IMR-90 (cell line): ENCODE measurements at places on chromosomes 12 and 14. TPM values are rescaled to one million over a fixed set of nuclear protein-coding genes. Genes with fewer than 3 reads are reported as not detected.
A peak's percentile ranks its signal among the peaks of the same experiment; 100 is the strongest.

TMEM119 gene
- 8.4 and 9.2 TPM in 2 replicates for polyA plus RNA-seq

CAPZA3 gene
- not detected in 2 replicates for polyA plus RNA-seq

OVCH1 gene
- polyA plus RNA-seq, result 0.05 TPM in 1 of 2 replicates, not detected in the other

DNA sequence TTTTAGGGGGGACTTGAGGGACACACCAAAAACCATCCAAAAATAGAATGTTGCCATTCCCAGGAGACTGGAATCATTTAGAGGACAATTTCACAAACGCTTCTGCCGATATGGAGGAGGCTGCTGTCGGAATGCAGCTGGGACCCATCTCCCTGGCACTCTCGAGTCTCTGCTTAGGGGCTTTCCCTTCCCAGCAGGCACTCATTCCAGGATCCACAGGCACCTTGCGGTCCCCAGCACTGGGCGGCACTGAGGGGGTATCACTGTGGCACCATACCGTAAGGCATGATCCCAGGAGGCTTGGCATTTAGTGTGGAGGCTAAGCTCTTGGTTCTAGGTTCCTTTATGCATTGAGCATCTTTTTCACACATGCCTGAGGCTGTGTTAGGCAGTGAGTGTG, 36.6 kb upstream of the LTBP2 start:
- H3K27ac ChIP-seq, result no peak overlapping the region
- H3K36me3 ChIP-seq, result no peaks in the 10 kb centered on the region
- DNase-seq, result no peak
- peaks cover 35% of the 10 kb centered on the region for H3K4me1 ChIP-seq
- H3K4me3 ChIP-seq, result no peak overlapping the region

GRCh38 chr12:39510001-39510400, 67.1 kb upstream of the KIF21A start:
- H3K27ac ChIP-seq, result no peak overlapping the region
- no peak overlapping the region for H3K4me3 ChIP-seq
- no peaks in the 10 kb centered on the region for H3K27me3 ChIP-seq
- H3K4me1 ChIP-seq, result no peaks in the 10 kb centered on the region
- H3K36me3 ChIP-seq, result no peaks in the 10 kb centered on the region

GRCh38 chr14:91858536-91859275, 8.6 kb downstream of the TC2N start:
- H3K36me3 ChIP-seq, result no peaks in the 10 kb centered on the region
- H3K4me3 ChIP-seq, result no peak overlapping the region
- no peaks in the 10 kb centered on the region for H3K27me3 ChIP-seq
- H3K4me1 ChIP-seq, result 0 out of 2 replicates have a peak, but pooled peaks cover 5% of the 10 kb centered on the region

DNA sequence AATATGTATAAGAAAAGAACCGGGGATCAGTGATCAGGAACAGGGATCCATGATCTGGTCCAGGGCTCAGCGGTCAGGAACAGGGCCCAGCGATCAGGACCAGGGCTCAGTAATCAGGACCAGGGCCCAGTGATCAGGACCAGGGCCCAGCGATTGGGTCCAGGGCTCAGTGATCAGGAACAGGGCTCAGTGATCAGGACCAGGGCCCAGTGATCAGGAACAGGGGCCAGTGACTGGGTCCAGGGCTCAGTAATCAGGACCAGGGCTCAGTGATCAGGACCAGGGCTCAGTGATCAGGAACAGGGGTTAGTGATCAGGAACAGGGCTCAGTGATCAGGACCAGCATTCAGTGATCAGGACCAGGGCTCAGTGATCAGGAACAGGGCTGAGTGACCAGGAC, 56.3 kb downstream of the TMEM121 start:
- H3K4me1 ChIP-seq, result no peaks in the 10 kb centered on the region
- H3K27ac ChIP-seq, result no peak overlapping the region
- H3K27me3 ChIP-seq, result no peaks in the 10 kb centered on the region
- DNase-seq, result peak; percentile 15

DNA sequence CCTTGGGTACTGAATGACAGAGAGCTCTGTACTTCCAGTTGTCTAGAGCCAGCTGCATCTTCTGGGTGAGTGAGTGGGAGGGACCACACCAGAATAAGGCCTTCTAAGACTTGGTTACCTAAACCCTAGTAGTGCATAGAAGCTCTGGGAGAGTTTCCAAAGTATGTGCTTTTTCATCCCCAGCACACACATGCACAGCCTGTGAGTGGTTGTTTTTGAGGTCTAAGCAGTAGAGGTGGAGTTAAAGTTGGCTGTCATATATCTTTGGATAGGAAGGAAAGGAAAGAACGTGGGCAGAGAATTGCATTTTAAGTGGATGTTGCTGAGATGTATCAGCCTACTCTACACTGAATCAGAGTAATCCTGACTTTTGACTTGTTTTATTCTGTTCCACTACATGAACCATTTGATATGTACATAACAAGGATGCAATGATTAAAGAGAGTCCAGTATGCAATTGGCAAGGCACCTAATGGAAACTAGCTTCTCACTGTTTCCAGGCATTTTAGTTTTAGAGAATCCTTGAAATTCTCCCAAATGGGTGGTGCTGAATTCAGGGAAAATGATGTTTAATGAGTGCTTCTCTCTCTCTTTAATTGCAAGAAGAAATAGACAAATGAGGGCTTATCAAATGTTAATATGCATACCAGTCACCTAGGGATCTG, 51.8 kb upstream of the PRICKLE1 start:
- no peak overlapping the region for H3K27ac ChIP-seq
- no peak overlapping the region for H3K4me3 ChIP-seq
- peak; percentile 46 for DNase-seq
- no peaks in the 10 kb centered on the region for H3K36me3 ChIP-seq

GRCh38 chr14:52551696-52552062, 626 bp downstream of the TXNDC16 start:
- peak; percentile 39 for DNase-seq
- H3K4me3 ChIP-seq, result peak overlapping the region; percentile 58
- H3K27me3 ChIP-seq, result no peaks in the 10 kb centered on the region
- no peaks in the 10 kb centered on the region for H3K36me3 ChIP-seq
- no peak overlapping the region for H3K27ac ChIP-seq
- H3K4me1 ChIP-seq, result no peaks in the 10 kb centered on the region
